H4 (cell line): ENCODE measurements at places on chromosomes 2 and 18. TPM values are rescaled to one million over a fixed set of nuclear protein-coding genes. Genes with fewer than 3 reads are reported as not detected.

- no peak for DNase-seq
Measured at GRCh38 chr2:101022221-101022620, 20.1 kb downstream of the RPL31 start.

GRCh38 chr2:46135958-46136357 lies 161.2 kb upstream of the EPAS1 start:
- no peak for DNase-seq

DNA sequence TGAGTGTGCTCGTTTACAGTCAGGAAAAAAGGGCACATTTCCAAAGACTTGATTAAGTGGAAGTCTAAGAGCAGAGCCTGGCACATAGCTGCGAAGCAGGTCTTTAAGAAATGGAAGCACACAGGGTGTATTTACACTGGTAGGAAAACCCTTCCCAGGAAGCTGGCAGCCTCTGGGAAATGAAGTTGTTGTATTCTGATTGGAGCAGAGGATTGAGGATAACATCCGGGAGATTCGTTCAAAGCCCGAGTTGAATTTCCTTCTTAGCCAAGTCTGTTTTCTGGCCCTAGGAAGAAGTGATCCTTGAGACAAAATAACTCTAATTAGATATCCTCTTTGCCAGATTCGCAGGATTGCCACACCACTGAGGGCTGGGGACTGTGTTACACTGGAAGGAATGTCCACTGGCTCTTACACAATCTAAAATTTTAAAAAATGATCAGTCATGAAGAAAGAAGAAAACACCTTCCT lies 75.9 kb downstream of the ITGB1BP1 start:
- DNase-seq: no peak

- no peak for DNase-seq
Measured at GRCh38 chr2:30692829-30693275, 114.4 kb downstream of the CAPN13 start.

DNA sequence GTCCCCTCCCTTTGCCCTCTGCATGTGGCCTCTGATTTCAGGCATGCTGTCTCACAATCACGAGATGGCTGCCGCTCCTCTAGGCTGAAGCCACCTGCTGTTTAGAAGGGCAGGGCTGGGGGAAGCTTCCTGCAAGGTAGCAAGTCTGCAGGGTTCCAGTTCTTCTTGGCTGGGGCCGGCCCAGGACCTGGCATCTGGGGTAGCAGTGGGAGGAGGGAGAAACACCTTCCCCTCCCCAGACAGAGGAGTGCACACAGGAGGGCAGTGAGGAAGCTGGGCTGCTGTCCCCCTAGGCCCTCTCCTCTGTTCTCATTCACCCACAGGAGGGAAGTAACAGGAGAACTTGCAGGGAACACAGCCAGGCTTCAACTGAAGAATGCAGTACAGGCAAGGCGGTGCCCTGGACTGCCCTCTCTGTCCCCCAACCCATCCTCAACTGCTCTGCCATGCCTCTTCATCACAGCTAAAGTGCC lies 345.9 kb upstream of the HS6ST1 start:
- no peak for DNase-seq

GRCh38 chr2:233258211-233258610 lies 6.7 kb downstream of the ATG16L1 start:
- DNase-seq: no peak

DNA sequence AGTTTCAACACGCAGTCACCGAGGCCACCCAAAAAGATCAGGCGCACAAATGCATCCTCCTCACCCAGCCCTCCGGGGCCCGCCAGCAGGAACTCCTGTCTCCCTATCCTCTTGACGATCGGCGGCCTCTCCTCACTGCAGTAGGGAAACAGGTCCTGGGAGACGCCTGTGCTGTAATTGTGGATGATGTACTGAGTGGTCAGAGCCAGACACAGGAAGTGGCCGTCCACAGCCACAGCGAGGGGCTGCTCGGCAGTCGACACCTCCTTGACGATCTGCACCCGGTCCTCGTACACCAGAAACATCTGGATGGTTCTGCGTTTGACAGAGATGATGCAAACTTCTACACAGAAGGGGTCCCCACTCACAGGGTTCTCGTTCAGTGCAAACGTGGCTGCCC lies 22.0 kb downstream of the TGFBRAP1 start:
- DNase-seq: no peak

The SKA1 gene
- total RNA-seq: 30.4 and 45.5 TPM in 2 replicates

The FAM110C gene
- 0.12 and 0.15 TPM in 2 replicates for total RNA-seq

GRCh38 chr2:102024410-102024809 lies 32.6 kb downstream of the IL1R2 start:
- DNase-seq: no peak

The DUSP11 gene
- 36.8 and 37.5 TPM in 2 replicates for total RNA-seq

GRCh38 chr18:21739604-21740537 lies 721 bp upstream of the MIB1 start:
- no peak for DNase-seq

GRCh38 chr18:44482761-44483160 lies 197.9 kb upstream of the SETBP1 start:
- no peak for DNase-seq

GRCh38 chr18:38807915-38808314 lies 1242.3 kb upstream of the CELF4 start:
- DNase-seq: no peak

DNA sequence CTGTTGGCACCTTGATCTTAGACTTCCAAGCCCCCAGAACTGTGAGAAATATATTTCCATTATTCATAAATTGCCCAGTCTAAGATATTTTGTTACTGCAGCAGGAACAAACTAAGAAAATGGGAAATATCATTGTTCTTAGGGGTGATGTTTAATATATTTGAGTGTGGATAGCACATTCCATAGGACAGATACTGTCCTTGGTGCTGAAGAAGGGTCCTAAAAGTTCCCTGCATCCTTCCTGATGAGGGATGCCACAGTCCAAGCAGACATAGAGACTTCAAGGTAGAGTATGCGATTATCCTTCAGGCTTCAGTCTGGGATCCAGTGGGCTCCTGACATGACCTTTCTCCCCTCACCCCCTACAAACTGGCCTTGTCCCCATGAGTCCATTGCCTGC lies 689.0 kb downstream of the TDRD15 start:
- no peak for DNase-seq

The CLEC4F gene
- total RNA-seq: not detected in 2 replicates

DNA sequence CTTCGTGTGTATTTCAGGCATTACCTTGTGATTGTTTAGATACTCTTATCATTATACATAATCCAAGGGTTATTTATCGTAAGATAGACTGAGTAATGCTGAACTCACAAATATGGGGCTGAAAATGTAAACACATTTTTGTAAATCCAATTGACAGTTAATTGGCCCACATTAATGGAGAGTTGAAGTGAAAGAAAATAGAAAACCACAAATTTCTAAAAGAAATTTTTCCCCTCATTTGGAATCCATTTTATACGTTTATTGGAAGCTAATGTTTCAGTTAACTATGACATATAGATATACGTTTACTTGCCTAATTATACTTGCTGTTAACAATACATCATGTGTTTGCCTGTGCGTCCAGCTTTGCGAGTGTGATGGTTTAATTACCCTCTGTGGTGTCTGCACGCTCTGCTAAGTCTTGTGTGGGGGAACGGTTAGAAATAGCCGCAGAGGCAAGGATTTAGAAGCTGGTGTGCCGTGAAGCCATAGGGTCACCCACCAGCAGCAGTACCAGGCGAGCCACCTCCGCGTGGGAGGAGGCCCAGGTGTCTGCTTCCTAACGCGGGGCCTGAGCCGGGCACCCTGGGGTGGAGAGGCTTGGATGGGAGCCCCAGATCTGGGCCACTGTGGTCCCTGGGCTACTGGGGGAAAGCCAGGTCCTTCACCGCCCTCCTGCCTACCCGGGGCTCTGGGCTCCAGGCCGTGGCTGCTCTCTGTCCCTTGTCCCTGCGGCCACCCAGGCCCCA lies 38.0 kb downstream of the TSHZ1 start:
- no peak for DNase-seq

The MAP3K19 gene
- total RNA-seq: not detected in 2 replicates

The NCOA1 gene
- 4.7 and 5.6 TPM in 2 replicates for total RNA-seq

The ALKAL2 gene
- total RNA-seq: not detected in 2 replicates

The TBR1 gene
- total RNA-seq: 0.02 TPM in 1 of 2 replicates, not detected in the other

DNA sequence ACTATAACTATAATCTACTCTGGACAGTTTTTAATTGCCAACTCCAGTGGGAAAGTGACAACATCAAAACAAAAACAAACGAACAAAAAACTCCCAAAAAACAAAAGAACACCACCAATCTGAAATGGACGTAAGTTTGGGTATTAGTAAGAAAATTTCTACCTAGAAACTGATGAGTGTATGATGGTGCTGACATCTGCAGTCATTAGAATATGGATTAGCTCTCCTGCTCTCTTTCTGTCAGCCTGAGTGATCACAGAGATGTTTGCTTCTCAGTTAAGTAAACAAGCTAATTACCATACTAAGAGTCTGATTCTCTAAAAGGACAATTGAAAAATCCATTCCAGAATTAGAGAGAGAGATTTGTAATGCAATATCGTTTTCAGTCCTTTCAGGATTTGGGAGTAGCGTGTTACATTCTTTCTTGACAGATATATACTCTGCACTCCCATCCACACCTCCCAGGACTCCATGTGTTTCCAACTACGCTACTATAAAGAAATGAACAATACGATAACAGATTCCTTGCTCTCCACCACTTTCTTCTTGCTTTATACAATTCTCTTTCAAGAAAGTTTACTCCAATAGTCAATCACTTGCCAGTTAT lies 1347.4 kb upstream of the PIK3C3 start:
- no peak for DNase-seq

- no peak for DNase-seq
Measured at GRCh38 chr2:234818937-234819336, 132.9 kb upstream of the SH3BP4 start.

DNA sequence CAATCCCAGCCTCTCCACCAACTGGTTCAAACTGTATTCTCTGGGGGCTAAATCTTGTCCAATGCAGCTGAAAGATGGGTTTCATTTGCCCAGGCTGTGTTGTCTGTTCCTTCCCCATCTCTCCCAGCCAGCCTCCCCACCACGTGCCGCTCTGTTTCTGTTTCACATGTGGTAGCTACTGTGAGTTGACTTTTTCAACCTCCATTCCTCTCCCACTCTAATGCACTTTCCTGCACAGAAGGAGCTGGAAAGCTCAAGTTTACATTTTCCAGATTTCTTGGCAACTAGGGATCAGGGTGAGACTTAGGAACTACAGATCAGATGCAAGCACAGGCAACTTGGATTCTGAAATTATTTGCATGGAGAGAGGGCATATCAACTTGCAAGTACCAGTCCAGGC lies 19.0 kb upstream of the NPAS2 start:
- no peak for DNase-seq

The PRKD3 gene
- 10.0 and 10.8 TPM in 2 replicates for total RNA-seq

The CAVIN2 gene
- 1.4 and 1.9 TPM in 2 replicates for total RNA-seq

- DNase-seq: no peak
Measured at GRCh38 chr2:54581326-54582039, 125.4 kb downstream of the SPTBN1 start.

DNA sequence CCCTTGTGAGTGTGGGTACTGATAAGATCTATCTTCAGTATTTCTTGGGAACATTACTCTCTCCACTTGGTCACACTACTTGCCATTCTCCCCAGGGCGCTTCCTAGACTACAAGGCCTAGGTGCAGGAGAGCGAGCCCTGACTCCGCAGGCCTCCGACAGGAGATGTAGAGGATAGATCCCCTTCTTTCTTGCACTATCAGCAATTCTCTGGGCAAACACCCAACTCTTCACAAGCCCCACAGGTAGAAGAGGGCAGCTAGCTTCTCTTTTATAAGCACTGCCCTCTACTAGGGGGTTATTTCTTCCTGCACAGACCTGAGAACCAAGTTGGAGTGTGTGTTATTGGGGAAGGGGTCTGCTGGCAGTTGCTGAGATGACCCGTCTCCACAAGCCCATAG lies 10.7 kb upstream of the RMDN2 start:
- no peak for DNase-seq

DNA sequence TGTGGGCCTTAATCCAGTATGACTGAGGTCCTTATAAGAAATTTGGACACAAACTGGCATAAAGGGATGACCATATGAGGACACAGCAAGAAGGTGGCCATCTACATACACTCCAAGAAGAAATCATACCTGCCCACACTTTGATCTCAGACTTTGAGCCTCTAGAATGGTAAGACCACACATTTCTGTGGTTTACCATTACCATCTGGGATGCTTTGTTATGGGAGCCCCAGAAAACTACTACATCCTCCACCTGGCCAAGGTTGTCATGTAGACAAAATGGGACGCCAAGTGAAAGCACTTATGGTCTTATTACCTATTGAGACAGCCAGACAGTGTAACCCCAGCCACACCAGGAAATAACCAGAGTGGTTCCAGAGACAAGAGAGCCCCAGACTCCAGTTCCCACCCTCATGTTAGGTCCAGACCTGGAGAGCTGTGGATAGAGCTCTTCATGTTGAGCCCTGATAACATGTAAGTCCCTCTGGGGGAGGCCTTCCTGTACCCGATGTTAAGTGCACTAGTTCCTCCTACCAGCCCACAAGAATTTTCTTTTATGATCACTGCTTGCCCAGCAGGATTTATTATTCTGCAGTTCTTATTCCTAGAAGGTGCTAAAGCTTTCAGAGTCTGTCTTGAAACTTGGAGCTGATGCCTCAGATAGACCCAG lies 4.6 kb upstream of the ADD2 start:
- no peak for DNase-seq

DNA sequence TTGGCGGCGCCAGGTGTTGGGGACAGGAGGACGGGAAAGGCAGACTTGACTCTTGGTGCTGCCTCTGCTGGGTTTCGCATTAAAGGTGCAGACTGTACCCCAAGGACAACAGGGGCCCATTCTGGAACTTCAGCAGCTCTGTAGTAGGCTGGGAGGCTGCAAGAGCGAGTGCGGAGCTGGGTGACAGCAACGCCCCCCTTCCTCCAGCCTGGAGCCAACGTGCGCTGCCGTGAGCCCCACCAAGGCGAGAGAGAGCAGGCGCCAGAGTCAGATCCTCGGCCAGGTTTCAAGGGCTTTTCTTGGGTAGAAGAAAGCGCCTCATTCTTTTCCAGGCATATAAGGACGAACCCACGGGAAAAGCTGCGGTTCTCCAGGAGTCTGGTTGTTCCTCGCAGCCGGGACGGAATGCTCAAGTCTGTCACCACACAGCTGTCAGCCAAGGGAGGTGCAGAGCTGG lies 1.9 kb downstream of the DOK6 start:
- no peak for DNase-seq

- no peak for DNase-seq
Measured at GRCh38 chr18:59041296-59041695, 98.4 kb upstream of the SEC11C start.

The PXDN gene
- 147 and 171 TPM in 2 replicates for total RNA-seq
